GDM1 (cell line): ENCODE measurements at places on chromosomes 2 and 18.
A peak's percentile ranks its signal among the peaks of the same experiment; 100 is the strongest.

DNA sequence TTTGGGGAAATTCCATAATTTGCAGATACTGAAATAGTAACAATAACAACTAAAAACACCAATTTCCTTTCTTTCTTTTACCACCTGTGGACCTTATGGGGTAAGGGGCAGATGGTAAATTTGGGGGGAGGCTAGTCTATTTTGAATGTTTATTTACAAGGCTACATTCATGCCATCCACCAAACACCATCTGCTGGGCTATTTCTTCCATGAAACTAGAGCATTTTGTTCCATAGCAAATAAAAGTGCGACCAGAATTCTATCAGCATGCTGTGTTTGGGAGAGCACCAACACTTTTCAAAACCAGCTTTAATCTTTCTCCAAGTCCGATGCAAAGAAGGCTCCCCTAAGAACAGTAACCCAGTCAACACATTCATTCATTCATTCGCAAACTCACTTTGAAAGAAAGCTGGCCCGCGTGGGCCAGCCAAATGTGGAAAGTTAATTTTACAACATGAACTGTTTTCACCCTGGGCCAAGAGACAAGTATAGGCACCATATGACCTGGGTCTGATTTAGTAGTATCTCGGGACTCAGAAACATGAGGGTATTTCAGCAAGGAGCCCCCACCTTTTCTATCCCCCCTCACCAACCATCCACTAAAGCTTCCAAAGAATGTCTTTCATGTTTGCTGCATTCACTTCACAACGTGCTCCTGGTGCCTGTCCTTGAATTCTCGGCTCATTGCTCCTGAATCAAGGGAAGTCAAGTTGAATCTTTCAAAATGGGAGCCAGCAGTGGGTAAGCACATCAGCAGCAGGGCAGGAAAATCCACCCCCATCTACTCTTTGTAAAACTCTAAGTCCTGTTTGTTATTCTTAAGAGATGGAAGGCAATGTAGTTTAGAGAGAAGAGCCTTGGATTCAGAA is 210.6 kb downstream of the C1D start:
- no peak for DNase-seq

GRCh38 chr2:26633993-26634595 is 7.1 kb downstream of the CIB4 start:
- no peak for DNase-seq

- DNase-seq, result no peak
Measured at GRCh38 chr2:15968280-15969178, 28.2 kb downstream of the MYCN start.

DNA sequence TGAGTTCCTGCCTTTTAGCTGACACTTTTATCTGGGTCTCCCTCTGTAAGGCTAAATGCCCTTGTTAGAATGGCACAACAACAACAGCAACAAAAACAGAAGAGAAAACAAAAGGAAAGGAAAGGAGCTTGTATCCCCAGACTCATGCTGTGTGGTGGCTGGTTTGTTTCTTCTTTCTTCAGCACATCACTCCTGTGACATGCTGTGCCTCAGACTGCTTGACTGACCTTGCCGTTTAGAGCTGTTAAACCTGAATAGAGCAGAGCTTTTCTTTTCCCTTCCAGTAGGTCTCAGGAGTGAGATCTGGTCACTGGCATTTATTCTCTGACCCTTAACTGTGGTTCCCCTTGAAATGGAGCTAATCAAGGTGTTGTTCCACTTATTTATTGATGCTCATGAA is 18.9 kb downstream of the GALNT13 start:
- no peak for DNase-seq

DNA sequence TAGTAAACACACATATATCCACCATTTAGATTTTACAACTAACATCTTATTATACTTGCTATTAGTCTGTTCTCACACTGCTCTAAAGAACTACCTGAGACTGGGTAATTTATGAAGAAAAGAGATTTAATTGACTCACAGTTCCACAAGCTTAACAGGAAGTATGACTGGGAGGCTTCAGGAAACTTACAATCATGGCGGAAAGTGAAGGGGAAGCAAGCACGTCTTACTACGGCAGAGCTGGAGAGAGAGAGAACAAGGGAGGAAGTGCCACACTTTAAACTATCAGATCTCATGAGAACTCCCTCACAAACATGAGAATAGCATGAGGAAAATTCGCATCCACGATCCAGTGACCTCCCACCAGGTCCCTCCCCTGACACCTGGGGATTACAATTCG is 240.7 kb downstream of the CAMKMT start:
- no peak for DNase-seq

DNA sequence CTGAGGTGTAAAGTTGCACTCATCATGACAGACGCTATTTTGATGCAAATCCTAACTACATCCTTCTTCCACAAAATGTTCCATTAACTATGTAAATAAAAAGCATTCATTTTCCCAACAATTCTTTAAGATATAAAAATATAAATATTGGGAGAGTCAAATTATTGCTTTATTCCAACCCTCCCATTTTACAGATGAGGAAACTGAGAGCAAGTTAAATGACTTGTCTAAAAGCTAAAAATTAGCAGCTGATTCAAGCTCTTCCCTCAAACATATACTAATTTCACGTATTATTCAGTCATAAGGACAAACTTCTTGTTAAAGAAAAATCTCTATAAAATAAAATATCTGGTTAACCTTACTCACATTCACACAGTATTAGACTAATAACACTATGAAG is 16.8 kb downstream of the KDSR start:
- no peak for DNase-seq

DNA sequence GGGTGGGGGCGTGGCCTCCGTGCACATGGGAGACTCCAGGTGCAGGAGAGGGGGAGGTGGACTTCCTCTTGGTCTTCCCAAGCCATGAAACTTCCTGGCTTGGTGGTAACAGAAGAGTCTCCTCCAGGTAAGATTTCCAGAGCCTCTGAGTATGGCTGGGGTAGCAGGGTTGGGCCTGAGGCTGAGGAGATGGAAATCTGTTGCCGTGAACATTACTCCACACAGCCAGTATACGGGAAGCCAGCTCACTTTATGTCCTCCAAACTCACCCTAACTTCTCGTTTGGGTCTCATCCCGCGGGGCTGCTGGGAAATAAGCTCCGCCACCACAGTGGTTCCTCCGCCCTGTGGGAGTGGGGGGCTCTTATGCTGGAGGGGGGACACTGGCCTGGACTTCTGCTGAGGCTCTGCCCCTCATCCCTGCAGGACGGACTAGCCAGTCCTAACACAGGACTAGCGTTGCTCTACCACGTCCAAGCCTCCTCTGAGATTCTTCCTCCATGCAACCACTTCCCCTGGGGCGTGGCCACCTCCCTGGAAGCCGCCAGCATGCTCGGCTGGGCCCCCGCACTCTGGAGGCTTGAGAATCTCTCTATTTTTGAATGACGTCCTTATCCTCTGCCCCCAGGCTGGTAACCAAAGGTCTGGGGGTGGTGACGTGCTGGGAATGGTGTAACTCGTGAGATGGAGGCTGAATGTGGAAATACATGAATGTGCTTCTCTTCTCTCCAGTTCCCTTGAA is 777 bp upstream of the RAB17 start:
- peak; percentile 23 for DNase-seq

GRCh38 chr18:54280220-54280569 is 10.9 kb downstream of the POLI start:
- no peak for DNase-seq

GRCh38 chr2:133863106-133863800 is 295.0 kb upstream of the NCKAP5 start:
- no peak for DNase-seq

- DNase-seq, result no peak
Measured at GRCh38 chr2:198054299-198054698, 249.9 kb downstream of the PLCL1 start.

GRCh38 chr18:67239826-67240225 is 276.7 kb downstream of the DSEL start:
- DNase-seq, result no peak

DNA sequence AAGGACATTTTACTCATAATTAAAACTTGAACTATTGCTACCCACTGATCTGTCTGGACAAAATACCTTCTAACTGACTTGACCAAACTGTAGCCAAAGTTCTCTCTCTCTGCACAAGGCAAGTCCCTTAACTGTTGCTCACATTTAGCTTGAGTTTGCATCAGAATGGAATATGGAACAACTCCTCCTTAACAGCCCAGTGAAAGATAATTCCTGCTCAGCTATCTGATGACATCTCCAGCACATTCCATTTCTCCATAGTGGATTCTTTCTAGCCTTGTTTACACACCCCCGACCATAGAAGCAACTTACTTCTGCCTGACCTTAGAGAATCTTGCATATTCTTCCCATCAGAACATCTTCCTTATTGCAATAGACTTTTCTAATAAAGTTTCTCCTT is 317.2 kb upstream of the CDH2 start:
- DNase-seq, result no peak

DNA sequence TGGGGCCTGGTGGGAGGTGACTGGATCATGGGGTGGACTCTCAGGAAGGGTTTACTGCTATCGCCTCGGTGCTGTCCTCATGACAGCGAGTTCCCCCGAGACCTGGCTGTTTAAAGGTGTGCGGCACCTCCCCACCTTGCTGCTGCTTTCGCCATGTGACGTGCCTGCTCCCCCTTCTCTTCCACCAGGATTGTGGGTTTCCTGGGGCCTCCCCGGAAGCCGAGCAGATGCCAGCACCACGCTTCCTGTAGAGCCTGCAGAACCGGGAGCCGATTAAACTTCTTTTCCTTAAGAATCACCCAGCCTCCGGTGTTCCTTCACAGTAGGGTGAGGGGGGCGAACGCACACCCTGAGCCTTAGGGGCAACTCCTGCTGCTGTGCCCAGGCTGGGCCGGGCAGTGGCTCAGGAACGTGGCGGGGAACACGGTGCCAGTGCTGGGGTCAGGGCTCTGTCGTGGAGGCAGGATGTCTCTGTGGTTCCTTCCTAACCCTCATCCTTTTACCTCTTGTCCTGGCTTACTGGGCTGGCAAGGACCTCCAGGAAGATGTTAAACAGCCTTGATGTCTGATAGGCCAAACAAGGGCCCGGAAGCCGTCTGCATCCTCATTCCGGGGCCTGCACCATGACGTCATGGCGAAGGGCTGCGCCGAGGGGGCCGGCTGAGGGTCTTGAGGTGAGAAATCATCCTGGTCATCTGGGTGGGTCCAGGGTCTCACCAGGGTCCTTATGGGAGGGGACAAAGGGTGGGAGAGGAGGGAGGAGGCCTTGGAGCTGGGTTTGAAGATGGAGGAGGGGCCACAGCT is 12.7 kb downstream of the NEU4 start:
- DNase-seq, result no peak

- DNase-seq, result no peak
Measured at GRCh38 chr18:79873449-79874110, 75.8 kb downstream of the KCNG2 start.

DNA sequence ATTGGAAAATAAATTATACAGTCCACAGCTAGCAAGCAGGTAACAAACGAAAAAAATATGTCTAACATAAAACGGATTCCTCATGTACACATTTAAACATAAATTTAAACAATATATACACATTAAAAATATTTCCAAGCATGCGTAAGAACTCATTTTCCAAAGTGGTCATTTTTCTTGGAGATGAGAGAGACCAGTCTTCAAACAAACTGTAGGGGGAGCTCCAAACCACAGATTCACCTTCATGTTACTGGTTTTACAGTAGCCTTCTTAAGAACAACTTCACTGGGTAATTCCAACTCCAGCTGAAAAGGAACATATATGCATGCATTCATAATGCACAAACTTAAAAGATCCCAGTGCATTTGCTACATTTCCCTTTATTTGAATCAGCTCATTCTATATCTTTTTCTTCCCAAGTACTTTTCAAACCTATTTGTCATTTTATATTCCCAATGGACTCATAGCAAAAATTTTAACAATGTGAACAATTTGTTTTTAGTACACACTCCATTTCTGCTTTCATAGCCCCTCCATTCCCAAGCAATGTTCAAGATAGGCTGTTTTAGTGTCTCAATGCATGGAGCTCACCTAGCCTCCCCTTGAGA is 4.7 kb upstream of the STAMBP start:
- peak; percentile 47 for DNase-seq

DNA sequence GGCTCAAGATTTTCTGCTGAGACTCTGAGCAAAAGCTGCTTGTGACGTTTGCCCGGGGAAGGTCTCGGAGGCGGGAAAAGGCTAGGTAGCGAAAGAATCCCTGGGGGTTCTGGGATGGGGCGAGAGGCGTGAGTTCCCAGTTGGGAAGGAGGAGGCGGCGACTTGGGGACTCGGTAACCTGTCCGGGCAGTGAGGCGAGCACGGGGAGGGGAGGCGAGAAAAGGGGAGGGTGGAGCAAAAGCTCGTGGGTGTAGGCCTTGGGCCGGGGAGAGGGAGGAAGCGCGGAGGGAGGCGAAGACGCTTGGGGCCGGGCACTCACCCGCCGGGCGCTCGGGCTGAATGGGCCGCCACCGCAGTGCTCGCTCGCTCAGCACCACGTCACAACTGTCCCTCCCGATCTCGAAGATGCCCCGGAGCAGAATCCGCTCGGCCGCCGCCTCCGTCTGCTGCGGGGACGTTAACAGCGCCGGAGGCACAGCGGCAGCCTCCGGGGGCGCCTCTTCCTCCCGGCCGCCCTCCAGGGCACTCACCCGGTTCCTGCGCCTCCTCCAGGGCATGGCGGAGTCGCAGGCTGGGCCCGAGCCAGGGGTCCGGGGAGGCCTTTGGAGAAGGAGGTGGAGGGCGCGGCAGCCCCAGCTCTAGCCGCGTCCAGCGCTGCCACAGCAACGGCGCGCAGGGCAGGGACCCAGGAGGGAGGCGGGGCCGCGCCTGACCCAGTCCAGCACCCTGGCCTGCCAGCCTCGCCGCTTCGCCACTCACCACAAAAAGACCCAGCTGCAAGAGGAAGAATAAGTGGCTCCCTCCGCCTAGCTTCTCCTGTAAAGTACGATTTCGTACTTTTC is at the start of gene CERKL:
CERKL (minus strand) TSS at position 656 of the 842 bp plus-strand sequence; CDS start at position 557, 99 bp downstream.
- DNase-seq, result no peak

DNA sequence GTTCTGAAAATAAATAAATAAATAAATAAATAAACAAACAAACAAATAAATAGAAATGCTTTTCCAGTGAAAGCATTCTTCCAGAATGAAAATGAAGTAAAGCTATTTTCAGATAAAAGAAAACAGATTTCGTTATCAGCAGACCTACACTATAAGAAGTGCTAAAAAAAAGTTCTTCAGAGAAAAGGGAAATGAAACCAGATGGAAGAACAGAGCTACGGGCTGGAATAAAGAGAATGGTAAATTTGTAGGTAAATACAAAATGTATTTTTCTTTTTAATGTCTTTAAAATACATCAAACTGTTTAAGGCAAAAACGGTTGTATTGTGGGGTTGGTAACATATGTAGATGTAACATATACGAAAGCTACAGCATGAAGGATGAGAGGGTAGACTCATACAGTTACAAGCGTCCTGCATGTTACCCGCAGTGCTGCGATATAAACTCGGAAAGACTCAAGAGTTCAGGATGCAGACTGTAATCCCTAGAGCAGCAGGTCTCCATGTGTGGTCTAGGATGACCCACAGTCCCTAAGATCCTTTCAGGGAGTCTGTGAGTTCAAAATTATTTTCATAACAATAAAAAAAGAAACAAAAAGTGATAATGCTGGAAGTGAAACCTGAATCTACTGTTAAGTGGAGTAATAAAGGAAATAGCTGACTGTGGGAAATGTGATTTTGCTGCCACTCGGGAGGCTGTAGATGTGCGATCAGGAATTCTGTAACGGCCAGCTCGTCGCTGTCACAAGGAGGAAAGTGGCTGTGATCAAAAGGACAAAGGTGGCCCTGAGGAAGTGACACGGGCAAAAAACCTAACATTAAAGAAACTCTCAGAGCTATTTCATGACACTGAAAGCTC is 5.3 kb upstream of the RAB12 start:
- no peak for DNase-seq
